T-helper 1 cell (primary cell): ENCODE measurements at places on chromosomes 16 and 17.
A peak's percentile ranks its signal among the peaks of the same experiment; 100 is the strongest.

DNA sequence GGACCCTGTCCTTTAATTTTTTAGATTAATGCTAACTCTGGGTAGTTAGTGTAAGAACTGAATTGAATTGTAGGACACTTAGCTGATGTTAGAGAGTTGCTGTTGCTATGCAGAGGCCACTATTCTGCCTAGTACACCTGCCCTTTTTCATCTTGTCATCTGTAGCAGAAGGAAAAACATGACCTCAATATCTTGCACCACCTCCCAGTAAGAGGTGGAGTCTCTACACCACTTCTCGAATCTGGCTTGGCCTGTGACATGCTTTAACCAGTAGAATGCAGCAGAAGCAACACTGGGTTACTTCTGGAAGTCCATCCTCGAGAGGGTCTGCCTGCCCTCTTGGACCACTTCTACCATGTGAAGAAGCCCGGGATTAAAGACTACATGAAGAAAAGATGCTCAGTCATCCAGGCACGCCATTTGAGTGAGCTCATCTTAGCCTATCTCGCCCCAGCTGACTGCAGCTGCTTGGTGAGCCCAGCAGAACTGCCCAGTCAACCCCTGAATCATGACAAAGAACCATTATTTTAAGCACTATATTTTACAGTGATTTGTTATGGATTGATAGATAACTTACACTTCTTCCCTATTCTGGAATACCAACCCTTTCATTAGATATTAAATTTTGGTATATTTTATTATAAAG, 153.5 kb downstream of the MYO1D start:
- DNase-seq: no peak

- DNase-seq: no peak
These were observed 15.7 kb downstream of the PRSS27 start for GRCh38 chr16:2704166-2704982.

GRCh38 chr17:37134050-37134449, 185.3 kb downstream of the AATF start:
- DNase-seq: no peak

DNA sequence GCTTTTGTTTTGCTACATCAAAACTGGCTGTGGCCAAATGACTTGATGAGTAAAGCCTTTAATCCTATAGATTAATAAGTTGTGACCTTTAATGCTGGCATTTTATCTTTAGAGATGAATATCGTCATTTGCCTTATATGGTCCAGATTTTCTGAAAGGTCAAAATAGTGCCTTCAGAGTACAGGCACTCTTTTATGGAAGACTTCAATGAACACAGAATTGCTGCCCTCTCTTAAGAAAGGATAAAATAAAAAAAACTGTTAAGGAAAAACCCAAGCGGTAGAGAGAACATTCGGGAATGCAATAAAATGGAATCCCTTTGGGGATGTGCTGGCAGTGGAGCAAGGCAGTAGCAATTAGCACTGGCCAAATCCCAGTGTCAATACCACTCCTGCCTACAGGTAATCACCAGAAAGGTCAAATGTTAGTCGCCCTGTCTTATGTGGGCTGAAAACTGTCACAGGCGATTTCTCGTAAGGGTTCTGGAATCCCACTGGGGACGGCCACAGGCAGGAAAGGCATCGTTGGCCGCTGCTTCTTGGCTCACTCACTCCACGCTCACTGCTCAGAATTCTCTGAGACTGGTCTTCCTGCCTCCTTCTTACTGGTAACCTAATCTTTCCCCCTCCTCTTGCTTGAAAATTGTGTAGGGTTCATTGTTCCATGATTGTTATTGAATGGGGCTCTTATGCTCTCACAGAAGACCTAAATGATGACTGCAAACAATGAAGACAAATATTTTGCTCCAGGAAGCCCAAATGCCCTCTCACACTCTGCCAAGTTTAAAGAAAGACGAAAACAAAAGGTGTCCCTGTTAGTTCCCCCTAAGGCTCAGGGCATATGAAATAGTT, 45.4 kb upstream of the HSBP1 start:
- DNase-seq: no peak

- no peak for DNase-seq
These were observed 17.1 kb upstream of the ATP6V0A1 start for GRCh38 chr17:42441371-42442195.

GRCh38 chr17:47778184-47778635, 43.4 kb downstream of the OSBPL7 start:
- no peak for DNase-seq

- no peak for DNase-seq
These were observed 11.4 kb upstream of the OR4D1 start for GRCh38 chr17:58136669-58137279.

GRCh38 chr17:35117984-35118383, 1.7 kb downstream of the RAD51D start:
- no peak for DNase-seq

GRCh38 chr17:3794557-3795389, 6.2 kb downstream of the ITGAE start:
- DNase-seq: peak; percentile 17

GRCh38 chr16:66344533-66345145, 21.9 kb upstream of the CDH5 start:
- no peak for DNase-seq

- DNase-seq: no peak
These were observed 13.3 kb downstream of the TBKBP1 start for GRCh38 chr17:47707056-47707804.

GRCh38 chr17:13704333-13704732, 102.6 kb upstream of the HS3ST3A1 start:
- DNase-seq: no peak

GRCh38 chr16:88103011-88103410, 151.8 kb downstream of the BANP start:
- DNase-seq: no peak

- no peak for DNase-seq
These were observed 74.1 kb upstream of the CDH11 start for GRCh38 chr16:65195998-65196397.

GRCh38 chr17:17539591-17539990, 43.4 kb upstream of the RASD1 start:
- DNase-seq: no peak

- no peak for DNase-seq
These were observed 15.8 kb downstream of the RAI1 start for GRCh38 chr17:17696882-17697633.

DNA sequence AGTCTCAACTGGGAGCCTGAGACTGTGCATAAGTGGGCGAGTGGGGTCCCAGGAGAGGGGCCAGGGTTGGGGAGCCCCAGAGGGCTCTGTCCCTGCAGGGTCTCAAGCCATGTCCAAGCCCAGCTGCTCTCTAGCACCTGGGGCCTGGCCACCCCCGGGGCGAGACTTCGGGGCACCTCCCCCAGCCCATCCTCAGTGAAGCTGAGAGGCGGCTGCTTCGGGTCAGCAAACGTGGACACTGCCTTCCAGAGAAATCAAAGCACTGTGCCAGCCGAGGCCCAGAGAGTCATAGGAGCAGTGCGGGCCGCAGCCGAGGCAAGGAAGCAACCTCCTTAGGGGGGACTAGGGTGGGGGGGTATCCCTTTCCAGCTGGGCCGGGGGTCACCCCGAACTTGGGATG, 77.5 kb downstream of the ENGASE start:
- DNase-seq: no peak

DNA sequence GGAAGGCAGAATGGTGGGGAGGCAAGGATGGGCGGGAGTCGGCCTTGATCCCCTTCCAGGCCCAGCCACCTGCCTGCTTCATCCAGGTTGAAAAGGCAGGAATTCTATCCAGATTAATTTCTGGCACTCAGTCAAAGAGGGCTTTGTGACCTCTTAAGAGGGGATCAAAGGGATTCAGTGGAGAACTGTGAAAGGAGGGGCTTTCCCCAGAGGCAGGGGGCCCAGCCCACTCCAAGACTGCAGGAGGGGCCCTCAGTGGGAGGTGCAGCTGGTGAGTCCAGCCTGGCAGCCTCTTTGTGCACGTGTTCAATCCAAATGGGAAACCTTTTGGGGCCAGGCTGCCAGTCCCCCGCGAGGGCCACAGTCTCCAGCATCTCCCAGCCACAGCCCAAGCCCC, 148.5 kb upstream of the PLCG2 start:
- DNase-seq: no peak

- DNase-seq: no peak
These were observed 30.6 kb downstream of the DNAH9 start for GRCh38 chr17:11628831-11629230.

GRCh38 chr16:88359008-88359407, 23.8 kb upstream of the ZNF469 start:
- no peak for DNase-seq

DNA sequence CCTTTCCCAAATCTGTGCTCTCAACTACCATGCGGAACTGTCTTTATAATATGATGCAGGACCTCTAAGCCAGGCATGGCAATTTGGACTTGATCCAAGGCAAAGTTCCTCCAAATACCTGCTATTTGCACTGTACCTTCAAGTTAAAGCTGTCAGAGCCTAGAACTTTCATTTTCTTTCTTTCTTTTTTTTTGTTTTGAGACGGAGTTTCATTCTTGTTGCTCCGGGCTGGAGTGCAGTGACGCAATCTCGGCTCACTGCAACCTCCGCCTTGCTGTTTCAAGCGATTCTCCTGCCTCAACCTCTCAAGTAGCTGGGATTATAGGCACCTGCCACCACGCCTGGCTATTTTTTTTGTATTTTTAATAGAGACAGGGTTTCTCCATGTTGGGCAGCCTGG, 51.7 kb downstream of the ARHGAP27 start:
- DNase-seq: no peak

DNA sequence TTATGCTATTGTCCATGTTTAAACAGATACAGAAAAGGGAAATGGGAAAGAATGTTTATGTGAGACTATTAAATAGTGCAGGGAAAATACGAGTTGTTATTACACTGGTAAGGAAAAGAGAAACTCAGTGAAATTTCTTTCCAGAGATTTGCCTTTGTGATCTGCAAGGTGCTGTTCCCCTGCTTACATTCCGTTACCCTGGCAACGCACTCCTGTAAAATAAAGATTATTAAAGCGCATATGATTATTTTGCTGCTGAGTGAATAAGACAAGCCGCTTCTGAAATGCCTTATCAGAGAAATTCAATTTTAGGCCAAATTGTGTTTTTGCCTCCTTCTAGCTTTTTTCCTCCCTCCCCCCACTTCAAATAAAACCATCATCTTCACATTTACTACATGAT, 328.6 kb upstream of the PMFBP1 start:
- DNase-seq: no peak

GRCh38 chr16:1287982-1288670, 21.3 kb upstream of the UBE2I start:
- DNase-seq: no peak

GRCh38 chr17:14359163-14360020, 58.5 kb downstream of the HS3ST3B1 start:
- DNase-seq: no peak

DNA sequence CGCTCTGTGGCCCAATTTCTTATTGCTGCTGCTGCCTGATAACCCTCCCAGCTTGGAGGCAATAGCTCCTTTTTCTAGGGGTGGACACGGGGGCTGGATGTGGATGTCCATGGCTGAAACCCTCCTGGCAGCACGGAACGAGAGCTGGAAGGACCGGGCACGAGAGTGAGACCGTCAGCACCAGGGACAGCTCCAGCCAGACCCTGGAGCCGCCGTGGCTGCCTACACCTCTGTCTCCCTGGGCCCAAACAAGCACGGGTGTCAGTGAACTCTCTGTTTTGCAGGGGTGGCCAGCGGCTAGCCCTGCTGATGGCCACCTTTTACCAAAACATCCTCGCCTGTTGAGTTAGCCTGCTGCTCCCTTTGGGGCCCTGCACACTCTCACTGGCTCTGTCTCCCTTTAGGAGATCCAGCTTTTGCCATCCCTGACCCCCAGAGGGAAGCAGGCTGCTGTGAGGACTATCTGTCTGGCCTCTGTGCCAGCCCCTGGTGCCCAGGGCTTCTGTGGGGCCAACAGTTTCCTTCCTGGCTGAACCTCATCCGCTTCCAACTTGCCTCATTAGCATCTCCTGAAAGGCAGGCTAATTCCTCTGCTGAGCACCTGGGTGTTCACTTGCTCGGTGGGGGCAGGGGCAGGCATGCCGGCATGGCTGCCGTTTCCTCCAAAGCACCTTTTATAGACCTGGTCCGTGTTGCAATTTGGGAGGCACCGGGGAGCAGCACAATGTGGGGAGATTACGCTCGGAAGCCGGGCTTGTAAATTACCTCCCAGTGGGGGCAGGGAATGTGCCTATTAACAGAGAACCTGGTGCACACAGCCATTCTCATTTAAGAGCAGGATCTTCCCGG, 118.1 kb downstream of the ENGASE start:
- no peak for DNase-seq

DNA sequence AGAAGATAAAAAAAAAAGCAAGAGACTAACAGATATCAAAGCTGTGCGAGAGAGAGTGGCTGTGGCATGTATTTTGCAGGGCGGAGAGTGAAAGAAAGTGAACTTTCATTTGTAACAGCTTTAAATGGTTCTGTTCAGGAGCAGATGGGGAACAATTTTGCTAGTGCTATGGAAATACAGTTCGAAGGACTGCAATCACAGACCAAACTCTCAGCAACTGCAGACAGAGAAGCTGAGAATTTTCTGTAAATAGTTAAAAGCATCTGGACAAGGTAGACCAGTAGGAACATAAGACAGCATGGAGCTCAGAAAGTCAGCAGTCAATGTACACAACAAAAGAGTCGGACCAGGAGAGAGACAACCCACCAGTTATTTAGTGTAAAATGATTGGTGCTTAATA, 62.3 kb downstream of the TBX4 start:
- DNase-seq: no peak

GRCh38 chr17:80891397-80892018, 100.1 kb upstream of the CHMP6 start:
- peak; percentile 69 for DNase-seq

- no peak for DNase-seq
These were observed 31.9 kb downstream of the CACNG1 start for GRCh38 chr17:67076290-67076689.

DNA sequence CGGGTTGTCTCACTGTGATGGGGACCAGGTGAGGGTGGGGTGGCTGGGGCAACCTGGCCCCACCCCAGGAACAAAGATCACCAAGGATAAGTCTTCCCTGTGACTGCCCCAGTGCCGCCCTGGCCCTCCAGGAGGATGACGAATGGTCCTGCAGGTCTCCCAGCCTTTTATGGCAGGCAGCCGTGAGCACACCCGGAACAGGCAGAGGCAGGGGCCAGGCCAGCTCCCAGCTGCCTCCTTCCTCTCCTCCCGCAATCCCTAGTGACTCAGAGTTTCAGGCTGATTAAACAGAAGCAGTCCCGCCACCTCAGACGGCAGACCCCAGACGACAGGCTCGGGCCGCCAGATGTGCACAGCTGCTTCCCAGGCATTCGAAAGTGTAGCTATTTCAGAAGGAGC, 13.3 kb downstream of the JUP start:
- DNase-seq: no peak

DNA sequence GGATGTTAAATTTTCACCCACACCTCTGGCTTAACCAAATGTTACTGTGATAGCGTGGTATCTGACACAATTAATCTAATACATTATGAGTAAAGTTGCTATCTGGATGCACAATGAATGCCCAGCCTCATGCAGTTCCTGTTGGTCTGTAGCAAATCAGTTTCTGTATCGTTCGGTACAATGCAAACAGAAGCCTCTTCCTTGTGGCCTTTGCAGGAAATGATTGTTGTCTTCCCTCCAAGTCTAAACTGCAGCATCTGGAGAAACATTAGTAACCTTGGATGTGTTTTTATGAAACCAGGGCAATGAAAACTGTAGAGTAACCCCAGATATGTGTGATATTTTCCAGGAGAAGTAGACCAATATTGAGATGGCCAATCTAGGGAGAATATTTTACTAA, 46.8 kb downstream of the CYB561 start:
- DNase-seq: no peak
